ENCODE measurements at places on chromosomes 6 and 20. TPM values are rescaled to one million over a fixed set of nuclear protein-coding genes. Genes with fewer than 3 reads are reported as not detected.

- DNase-seq: no peak
Measured at GRCh38 chr20:31542201-31542842, 28.1 kb downstream of the HM13 start.

GRCh38 chr20:54385746-54386145 is 89.6 kb upstream of the DOK5 start:
- no peak for DNase-seq

- peak; percentile 44 for DNase-seq
Measured at GRCh38 chr6:41940759-41941279, 789 bp downstream of the CCND3 start.

DNA sequence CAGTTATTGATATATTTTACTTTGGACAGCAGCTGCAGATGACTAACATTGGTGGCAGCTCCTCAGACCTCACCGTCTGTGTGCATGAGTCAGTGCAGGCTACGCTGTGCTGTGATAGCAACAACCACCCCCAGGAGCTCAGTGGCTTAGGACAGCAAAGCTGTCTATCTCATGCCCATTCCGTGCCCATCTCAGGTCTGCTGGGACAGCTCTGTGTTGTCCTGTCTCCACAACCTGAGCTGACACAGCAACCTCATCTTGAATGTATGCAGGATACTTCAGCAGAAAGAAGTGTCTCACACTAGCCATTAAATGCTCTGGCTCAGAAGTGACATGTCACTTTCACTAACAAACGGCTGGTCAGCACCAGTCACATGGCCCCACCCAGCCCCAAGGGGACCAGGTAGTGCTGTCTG is 47.7 kb downstream of the BANF2 start:
- no peak for DNase-seq

The ANGPT4 gene
- total RNA-seq: not detected

The HLA-DRA gene
- 25.8 TPM for total RNA-seq
